ENCODE measurements at places on chromosomes 3 and 15.

GRCh38 chr3:38739396-38739689 is 76.7 kb downstream of the SCN10A start:
- DNase-seq = no peak

- no peak for DNase-seq
These were observed 317.7 kb upstream of the ONECUT1 start for GRCh38 chr15:53107855-53108254.

- DNase-seq = no peak
These were observed 9.6 kb upstream of the USP8 start for GRCh38 chr15:50414624-50415023.

DNA sequence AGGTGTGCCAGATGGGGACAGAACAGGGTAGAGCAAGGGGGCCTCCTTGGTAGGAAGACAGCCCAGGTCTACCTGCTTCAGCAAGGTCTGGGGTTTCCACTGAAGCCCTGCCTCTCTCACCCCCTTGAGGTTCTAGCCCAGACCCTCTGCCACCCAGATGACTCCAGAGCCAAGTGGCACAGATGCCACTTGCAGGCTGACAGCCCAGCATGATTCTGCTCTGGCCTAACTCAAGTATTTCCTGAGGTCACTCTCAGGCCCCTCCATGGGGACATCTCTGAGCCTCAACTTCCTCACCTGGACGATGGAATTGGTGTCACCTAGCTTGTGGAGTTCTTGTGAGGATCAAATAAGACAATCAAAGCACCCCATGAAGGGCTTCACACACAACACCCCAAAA is 23.9 kb downstream of the PLXNB1 start:
- DNase-seq = no peak

- no peak for DNase-seq
These were observed 72.5 kb upstream of the AGTR1 start for GRCh38 chr3:148625095-148625736.

GRCh38 chr3:143970773-143971358 is 757 bp upstream of the DIPK2A start:
- DNase-seq = no peak

- no peak for DNase-seq
These were observed 62.7 kb downstream of the PXYLP1 start for GRCh38 chr3:141294301-141294700.

DNA sequence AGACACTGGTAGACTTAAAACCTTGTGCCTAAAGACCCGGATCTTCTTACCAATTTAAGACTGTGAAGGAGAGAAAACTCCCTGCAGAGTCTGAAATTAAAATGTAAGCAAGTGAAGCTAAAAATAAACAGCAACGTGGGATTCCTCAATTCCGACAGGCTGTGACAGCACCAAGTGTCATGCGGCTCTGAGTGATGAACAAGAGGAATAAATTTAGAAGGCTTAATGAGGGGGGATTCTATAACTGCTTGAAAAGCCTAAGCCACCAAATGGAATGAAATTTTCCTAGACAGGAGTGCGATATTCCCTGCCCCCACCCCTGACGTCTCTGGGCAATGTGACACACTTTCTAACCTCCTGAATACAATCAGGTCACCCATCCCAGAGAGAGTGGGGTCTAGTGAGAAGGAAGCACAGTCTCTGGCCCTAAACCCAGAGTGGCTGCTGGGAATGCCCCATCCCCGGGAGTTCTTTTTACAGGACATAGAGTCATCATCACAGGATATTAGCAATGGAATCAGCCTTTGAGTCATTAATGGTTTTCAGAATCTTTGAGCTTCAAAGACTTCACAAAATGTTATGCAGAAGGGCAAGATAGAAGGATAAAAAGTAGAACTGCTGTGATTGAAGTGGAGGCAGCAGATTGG is 114.3 kb downstream of the EDEM1 start:
- DNase-seq = no peak

GRCh38 chr3:196227121-196227561 is 10.8 kb downstream of the SLC51A start:
- DNase-seq = no peak

Measured in occipital lobe (tissue), 3 donors.